ENCODE measurements at places on chromosomes 7 and 10.

- DNase-seq, result no peak
These were observed 35.8 kb downstream of the VWA2 start for GRCh38 chr10:114274616-114275453.

GRCh38 chr7:29464753-29465152, 98.9 kb upstream of the PRR15 start:
- DNase-seq, result no peak

DNA sequence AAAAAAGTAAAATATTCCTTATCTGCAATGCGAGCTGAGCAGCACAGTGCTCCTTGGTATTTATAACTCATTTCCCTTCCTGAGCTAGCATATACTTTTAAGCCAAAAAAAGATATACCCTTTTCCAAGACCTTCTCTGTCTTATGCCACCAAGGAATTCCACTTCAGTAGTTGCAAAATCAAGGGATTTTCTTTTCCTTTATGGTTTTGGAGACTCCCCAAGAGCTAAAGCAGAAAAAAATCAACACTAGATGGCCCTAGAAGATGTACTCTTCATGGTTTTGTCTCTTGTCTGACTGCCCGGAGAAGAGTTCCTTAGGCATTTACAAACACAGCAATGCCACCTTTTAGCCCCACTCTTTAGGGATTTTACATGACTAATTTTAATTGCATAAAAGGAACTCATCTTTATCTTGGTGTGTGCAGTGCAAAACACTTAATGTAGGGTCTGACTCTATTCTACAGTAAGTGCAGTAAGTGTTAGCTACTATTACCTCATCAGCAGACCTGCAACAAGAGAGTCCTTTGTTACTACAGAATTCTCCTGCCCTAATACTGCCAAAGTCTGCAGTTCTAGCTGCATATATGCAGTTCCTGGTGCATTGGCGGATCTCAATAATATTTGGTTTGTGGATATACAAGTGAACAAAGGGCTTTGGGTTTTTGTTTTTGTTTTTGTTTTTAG, 443.3 kb downstream of the GFRA1 start:
- no peak for DNase-seq

- DNase-seq, result no peak
These were observed 46.4 kb upstream of the PARD3 start for GRCh38 chr10:34861293-34862021.

GRCh38 chr10:119957451-119957850, 64.9 kb downstream of the SEC23IP start:
- no peak for DNase-seq

DNA sequence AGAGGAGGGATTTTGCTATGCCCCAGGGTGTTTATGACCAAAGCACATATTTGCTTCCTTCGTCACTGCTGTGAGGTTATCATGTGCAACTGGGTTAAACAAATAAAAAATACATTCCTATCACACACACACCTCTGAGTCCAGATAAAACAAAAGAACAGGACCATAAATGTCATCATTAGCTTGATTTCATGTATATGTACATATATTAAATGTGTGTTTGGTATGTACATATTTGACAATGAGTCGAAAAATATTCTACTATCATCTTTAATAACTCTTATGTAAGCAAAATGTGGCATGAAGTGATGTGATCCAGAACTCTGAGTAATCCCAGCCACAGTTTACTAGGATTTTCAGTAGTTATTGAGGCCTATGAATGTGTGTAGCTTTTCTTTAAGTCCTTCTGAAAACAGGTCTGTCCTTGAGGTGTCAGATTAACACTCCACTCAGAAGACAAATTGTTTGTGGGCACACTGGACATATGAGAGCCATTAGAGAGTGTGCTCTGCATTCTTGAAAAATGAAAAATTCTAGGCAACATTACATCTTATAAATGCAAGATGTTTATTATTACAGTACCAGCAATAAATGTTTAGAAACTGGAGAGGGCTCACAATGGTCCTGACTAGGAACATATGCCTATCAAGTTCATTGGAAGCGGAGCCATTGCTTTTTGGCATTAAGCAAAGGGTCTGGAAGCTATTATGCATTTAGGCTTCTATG, 335.1 kb upstream of the SEMA3A start:
- DNase-seq, result no peak
